ENCODE measurements at places on chromosomes 2 and 18.
A peak's percentile ranks its signal among the peaks of the same experiment; 100 is the strongest.

- DNase-seq = peak; percentile 68
These were observed 111.3 kb upstream of the TLK1 start for GRCh38 chr2:171271971-171272436.

GRCh38 chr2:32068-32467 lies 14.2 kb downstream of the FAM110C start:
- no peak for DNase-seq

- DNase-seq = no peak
These were observed 151.6 kb upstream of the LRATD1 start for GRCh38 chr2:14480906-14481305.

- DNase-seq = peak; percentile 70
These were observed 20.2 kb upstream of the ACVR2A start for GRCh38 chr2:147824620-147825019.

GRCh38 chr2:240387669-240388358 lies 47.6 kb upstream of the GPC1 start:
- no peak for DNase-seq

DNA sequence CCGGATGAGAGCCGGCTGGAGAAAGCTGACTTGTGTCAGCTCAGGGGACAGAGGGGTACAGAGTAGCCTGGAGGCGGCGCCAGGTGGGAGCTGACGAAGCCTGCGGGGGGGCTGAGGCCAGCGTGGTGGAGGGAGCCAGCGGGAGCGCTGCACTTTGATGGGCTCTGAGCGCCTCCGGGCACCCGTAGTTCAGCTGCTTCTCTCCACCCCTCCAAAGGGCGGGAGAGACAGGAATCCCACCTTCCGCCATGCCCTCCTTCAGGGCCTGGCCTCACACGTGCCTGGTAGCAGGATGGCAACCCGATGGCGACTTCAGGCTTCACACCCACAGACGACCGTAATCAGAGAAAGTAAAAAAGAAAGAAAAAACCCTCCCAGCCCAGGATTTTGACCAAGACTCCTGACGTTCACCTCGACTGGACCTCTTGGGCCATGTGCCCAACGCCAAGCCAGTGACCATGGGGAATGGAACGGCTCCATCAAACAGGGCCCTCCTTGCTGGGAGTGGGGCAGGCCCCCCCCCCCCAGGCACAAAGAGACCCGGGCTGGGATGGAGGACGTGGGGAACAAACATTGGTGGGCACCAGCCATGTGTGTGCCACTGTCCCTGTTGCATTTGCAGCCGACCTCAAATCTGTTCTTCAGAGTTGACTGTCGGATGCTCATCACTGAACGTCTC lies 60.7 kb upstream of the ASAP2 start:
- no peak for DNase-seq

- no peak for DNase-seq
These were observed 205.3 kb downstream of the LRP1B start for GRCh38 chr2:141925511-141925910.

DNA sequence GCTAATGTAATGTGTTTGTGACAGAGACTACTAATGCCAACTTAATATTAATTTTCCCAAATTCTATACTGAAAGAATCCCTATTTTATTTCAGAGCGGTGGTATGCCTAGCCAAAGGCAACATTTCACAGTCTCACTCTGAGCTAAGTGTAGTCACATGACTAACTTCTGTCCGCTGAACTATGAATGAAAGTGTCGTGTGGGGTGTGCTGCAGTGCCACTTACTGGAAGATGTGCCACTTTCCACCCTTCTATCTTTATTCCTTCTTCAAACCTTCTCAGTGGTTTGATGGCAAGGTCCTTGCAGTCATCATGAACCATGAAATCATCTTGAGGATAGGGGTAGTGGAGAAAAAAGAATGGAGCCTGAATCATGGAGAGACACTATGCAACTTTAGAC lies 47.3 kb upstream of the C1D start:
- DNase-seq = no peak

- DNase-seq = no peak
These were observed 66.4 kb downstream of the CYB5A start for GRCh38 chr18:74225193-74225840.

DNA sequence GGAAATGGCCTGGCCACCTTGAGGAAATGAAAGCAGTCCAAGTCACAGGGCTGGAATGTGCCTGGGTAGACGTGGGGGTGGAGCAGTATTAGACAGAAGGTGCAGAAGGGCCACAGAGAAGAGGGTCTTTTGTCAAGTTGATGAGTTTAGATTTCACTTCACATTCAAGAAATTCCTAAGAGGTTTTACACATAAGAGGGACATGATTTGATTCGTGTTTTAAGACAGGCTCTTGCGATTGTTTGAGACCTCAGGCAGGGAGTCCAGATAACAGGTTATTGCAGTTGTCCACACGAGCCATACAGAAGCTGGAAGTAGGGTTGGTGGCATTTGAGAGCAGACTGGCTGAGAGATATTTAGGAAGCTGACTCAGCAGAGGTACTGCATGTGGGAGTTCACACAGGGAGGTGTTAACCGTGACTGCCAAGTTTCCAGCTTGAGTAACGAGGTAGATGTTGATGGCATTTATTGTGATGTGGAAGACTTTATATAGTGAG lies 64.6 kb downstream of the NEB start:
- DNase-seq = no peak

DNA sequence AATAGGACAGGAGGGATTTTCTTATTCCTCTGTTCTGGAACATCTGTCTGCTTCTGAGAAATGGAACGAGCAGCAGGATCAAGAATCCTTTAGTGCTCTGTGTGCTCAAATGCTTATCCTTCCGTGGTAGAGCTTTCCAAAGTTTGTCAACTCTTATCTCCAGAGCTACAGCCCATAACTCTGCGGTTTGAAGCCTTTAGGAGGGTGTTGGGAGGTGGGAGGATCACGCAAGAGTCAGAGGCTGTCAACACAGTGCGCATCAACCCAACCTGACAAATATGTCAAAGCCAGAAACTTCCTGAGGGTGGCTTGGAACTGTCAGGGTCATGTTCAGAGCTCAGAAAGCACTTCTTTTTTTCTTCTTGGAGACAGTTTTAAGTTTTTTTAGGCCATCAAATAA lies 95.9 kb downstream of the CRIM1 start:
- DNase-seq = peak; percentile 29

GRCh38 chr18:36303211-36303844 lies 5.8 kb downstream of the FHOD3 start:
- DNase-seq = no peak

- DNase-seq = no peak
These were observed 5.0 kb upstream of the FARP2 start for GRCh38 chr2:241350878-241351639.

DNA sequence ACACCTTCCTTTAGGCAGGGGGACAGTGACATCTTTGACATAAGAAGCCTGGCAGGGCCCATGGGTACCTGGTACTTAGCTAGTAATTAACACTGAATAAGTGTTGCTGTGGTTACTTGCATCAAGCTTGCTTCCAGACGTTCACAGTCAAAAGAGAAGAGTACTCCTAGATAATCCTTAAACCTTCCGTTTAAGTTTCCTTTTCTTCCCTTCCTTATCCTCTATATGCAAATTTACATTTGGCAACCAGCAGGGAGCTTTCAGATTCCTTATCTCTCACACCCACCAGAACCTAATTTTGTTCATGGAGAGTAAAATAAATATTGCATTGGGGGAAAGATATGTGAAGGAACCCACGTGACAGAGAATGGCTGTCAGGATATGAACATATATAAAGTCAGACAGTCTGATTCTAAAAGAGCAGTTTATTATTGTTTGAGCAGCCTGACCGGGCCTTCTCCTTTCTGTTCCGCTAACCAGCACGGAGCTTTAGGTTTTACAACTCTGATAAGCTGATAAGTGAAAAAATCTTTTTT lies 7.8 kb upstream of the RAB31 start:
- DNase-seq = peak; percentile 40

DNA sequence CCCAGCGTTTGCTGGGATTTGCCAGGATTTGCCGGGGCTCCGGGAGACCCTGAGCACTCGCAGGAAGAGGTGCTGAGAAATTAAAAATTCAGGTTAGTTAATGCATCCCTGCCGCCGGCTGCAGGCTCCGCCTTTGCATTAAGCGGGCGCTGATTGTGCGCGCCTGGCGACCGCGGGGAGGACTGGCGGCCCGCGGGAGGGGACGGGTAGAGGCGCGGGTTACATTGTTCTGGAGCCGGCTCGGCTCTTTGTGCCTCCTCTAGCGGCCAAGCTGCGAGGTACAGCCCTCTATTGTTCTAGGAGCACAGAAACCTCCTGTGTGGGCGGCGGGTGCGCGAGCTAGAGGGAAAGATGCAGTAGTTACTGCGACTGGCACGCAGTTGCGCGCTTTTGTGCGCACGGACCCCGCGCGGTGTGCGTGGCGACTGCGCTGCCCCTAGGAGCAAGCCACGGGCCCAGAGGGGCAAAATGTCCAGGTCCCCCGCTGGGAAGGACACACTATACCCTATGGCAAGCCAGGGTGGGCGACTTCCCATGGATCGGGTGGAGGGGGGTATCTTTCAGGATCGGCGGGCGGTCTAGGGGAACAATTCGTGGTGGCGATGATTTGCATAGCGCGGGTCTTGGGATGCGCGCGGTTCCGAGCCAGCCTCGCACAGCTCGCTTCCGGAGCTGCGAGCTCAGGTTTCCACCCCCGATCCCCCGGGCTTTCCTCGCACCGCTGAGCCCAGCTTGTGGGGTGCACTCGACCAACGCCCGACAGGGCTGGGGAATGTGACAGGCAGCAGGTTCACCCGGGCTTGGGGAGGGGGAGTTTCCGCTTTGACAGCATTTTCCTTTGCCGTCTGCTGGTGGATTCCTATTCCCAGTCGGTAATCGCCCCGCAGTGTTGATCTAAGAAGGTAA lies 2.8 kb downstream of the ONECUT2 start:
- DNase-seq = peak; percentile 73

DNA sequence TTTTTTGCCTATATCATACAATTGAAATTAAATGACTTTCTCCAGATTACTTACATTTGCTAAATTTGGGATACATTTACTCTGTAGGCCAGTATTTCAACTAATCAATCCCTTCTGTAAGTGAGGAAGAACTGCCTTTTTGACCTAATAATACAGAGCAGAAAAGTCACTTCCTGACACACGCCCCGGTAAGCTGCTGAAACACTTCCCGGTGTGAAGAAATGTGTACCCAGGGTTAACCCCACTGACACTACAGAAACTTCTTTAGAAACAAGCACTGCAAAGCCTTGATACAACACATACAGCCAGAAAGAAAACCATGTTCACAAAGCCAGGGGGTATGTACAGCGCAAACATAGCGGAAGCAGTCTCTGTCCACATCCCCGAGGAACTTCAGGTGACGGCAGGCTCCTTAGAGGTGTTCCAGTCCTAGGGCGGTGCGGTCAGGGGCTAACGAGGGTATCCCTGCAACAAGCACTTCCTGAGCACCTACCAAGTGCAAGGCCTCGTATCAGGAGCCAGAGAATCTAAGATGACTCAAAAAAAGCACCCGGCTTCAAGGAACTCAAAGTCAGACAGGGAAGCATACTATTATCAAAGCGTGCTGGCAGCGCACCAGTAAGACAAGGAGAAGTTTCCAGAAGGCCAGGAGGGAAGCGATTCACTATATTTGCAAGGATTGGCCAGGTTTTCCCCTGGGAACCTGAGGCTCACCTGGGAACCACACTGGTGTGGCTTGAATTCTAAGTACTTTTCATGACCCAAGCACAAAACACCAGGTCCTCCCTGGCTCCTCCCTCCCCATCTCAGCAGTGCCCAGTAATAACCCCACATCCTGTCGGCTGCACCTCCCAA lies 46.6 kb downstream of the ZNF516 start:
- peak; percentile 51 for DNase-seq

- DNase-seq = no peak
These were observed 37.2 kb downstream of the ZNF521 start for GRCh38 chr18:25314838-25315190.

DNA sequence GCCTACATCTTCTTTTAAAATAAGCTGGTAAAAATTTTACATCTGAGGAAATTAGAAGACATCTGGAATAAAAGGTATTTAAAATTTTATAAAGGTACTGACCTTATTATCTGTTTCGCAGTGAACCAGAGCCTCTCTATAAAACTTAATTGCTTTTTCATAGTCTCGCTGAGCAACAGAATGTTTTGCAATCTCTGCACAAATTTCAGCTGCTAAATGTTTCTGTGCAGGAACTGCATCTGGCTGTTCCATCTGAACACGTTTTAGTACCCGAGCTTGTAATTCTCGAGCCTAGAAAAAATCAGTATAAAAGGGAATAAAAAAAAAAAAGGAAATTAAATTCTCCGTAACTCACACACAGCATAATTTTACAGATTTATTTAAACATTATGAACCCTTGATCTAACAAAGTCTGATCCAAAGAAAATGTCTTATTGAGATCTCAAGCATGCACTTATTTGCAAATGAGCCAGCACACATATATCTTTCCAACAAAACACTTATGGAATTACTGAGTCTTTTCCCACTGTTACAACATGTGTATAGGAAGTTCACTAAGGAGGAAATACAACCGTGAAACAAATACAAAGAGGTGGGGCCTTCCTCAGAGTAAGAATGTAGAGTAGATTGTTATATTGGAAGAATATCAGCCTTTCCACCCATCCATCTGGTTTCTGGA lies 51.8 kb downstream of the TTC21B start:
- DNase-seq = no peak

DNA sequence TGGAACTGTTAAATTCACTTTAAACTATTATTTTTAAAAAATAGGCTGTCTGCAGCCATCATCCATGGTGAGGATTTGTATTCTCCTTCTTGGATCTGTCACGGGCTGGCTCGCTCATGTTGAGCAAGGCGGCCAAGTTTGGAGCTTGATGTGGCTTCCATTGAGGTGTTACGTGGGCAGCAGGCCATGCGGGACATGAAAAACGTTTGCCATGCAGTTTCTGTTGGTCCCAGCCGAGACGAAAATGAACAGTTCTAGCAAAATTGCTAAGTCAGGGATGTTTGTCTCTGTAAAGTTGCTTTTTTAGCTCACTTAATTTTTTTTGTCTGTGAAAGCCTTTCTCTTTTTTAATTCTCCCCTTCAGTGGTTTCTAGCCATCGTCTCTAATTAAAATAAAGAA lies 70.2 kb upstream of the MGAT5 start:
- no peak for DNase-seq

- peak; percentile 17 for DNase-seq
These were observed 75.8 kb upstream of the SLC1A4 start for GRCh38 chr2:64913357-64913869.

DNA sequence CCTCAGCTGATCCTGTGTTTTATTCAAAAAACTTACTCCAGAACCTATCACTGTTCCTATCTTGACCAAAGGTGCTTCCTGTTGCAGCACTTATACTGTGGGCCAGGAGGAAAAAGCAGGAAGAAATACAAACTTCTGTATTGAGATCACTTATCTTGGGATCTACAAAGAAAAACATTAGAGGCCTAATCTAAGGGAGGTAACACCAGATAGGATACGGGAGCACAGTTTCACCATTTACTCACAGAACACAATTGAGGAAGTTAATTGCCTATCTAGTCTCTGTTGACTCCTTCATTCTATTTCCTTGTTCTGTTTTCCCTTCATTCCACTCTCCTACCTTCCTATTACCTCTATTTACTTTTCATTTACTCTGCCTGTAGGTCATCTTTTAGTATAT lies 287.2 kb upstream of the LINC00305 start:
- no peak for DNase-seq

DNA sequence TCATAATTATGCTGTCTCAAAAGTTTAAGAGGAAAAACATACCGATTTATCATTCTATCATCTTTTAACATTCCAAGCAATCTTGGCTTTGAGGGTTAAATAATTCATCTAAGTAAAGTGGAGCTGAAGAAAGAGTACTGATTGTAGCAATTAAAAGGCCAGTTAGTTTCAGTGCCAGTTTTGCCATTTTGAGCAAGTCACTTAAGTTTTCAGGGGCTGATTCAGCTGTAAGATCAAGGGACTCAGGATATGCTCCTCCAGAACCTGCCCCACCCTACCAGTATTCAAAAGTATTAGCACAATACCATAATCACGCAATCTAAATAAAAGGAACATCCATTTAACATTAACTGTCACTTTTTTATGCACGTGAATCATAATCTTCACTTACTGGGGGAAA lies 1.9 kb downstream of the SS18 start:
- DNase-seq = peak; percentile 10

Measured in suppressor macrophage treated with lipopolysaccharide for 1 hour (primary cell).